ENCODE measurements at places on chromosomes 12 and 14.

- no peak for DNase-seq
These were observed 55.9 kb downstream of the CCDC92 start for GRCh38 chr12:123916729-123917128.

DNA sequence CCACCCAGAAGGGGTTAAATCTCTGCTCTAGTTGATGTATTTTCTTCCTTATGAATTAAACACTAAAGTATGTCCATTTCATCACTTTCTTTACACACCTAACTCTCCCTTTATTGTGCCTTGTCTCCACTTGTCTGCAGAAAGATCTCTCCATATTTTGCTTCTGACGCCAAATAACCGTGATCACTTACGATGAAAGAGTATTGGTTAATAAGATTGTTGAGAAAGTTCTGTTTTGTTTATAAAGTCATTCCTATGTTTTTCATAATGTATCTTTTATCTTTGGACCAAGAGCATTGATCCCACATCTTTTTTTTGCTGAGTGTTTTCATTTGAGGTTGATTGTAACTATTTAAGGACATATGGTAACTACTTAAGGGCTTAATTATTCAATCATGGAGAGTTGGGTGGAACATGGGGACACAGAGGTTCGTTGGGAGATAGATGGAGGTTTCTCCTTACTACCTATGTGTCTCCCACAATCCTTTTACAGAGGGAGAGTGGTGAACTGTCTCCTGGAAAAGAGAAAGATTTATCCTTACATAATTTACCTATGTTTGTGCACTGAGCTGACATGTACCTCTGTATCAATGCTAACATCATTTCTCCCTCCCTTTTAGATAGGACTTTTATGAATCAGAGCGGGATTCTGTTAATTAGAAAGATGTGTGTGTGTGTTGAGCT, 120.7 kb upstream of the SLC38A2 start:
- DNase-seq, result no peak

DNA sequence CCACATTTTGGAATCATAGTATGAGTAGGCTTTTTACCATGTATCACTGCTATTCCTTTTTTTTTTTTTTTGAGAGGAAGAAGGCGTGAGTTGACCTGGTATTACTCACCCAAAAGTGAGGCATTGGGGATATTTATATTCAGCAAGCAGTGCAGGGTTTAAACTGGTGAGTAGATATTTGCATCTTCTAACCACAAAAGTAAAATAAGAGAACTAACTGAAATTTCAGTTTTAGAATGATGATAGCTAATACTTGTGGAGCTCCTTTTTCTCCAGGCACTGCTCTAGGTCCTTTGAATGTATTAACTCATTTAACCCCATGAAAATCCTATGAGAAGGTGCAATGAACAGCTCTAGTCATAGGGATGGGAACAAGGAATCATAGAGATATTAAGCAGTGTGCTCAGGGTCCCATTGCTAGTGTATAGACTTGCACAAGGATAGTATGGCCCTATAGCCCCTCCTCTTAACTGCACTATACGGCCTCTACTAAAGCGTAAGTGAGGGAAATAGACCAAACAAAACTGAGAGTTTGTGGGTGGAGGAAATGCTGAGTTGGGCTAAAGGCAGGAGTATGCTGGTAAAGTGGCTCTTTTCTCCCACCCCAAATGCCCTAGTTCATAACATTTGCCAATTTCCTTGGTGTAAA, 104.3 kb upstream of the MAX start:
- no peak for DNase-seq

- peak; percentile 24 for DNase-seq
These were observed 65.9 kb downstream of the DDX51 start for GRCh38 chr12:132078190-132078589.

GRCh38 chr12:43320281-43320680, 231.7 kb downstream of the ADAMTS20 start:
- DNase-seq, result no peak

GRCh38 chr14:74504874-74505720, 11.5 kb downstream of the ISCA2 start:
- DNase-seq, result no peak

- DNase-seq, result no peak
These were observed 31.8 kb downstream of the LTBP2 start for GRCh38 chr14:74580275-74580672.

GRCh38 chr14:36227802-36228201, 51.3 kb upstream of the PTCSC3 start:
- peak; percentile 66 for DNase-seq

DNA sequence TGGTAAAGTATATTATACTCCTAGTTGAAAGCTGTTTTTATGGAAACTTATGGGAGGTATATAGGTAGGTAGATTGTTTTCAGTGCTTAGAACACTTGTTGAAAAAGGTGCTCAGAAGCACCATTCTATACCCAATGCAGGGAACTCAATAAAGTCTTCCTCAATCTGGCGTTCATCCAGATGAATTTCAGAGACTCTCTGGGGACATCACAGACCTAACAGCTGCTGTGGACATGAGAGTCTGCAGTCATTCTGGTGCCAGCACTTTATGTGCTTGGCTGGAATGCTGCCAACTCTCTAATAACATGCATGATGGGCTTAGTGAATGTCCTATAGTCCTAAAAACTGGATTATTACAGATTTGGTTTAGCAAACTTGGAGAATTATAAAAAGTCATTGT, 115.9 kb downstream of the NTN4 start:
- DNase-seq, result peak; percentile 8

DNA sequence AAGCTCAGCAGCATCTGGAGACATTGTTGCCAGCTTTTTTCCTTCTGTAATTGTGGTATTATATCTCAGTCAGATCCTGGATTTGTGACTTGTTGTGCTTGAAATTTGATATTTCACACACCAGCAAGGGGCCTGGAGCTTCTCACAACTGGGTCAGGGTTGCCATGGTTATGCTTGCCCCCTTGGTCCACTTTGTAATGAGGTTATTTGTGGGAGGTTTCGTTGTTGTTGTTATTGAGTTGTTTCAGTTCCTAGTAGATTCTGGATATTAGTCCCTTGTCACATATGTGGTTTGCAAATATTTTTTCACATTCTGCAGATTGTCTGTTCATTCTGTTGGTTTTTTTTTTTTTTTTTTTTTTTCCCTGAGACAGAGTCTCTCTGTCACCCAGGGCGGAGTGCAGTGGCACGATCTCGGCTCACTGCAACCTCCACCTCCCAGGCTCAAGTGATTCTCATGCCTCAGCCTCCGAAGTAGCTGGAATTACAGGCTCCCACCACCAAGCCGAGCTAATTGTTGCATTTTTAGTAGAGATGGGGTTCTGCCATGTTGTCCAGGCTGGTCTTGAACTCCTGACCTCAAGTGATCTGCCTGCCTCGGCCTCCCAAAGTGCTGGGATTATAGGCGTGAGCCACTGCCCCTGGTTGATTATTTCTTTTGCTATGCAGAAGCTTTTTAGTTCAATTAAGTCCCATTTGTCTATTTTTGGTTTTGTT, 80.6 kb upstream of the ETV6 start:
- DNase-seq, result no peak

DNA sequence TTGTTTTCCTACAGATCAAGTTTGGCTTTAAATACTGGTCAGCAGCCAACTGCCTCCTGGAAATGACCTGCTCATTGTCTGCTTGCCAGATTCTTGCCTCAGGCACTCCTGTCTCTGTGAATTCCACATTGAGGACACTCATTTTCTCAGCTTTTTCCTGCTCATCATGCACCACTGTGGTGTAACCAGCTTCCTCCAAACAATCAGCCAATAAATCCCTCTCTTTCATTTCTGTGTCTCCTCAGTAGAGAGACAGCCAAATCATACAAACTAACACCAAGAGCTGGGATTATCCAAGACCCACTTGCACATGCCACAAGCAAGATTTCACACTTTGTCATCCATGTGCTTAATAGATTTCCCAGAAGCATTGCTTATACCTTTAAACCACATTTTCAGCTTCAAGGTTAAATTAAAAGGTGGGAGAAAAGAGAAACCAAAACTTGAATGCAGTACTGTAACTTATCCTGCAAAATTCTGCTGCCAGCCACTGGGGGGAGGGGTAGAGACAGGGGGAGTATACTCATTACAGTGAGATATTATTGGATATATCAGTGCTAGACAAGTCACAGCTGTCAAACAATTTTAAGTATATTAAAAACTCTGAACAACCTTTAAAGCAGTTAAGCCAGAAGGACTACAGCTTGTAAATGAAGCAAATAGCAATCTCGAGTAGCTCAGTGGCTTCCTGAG, 105.0 kb downstream of the PPP2R5E start:
- no peak for DNase-seq

DNA sequence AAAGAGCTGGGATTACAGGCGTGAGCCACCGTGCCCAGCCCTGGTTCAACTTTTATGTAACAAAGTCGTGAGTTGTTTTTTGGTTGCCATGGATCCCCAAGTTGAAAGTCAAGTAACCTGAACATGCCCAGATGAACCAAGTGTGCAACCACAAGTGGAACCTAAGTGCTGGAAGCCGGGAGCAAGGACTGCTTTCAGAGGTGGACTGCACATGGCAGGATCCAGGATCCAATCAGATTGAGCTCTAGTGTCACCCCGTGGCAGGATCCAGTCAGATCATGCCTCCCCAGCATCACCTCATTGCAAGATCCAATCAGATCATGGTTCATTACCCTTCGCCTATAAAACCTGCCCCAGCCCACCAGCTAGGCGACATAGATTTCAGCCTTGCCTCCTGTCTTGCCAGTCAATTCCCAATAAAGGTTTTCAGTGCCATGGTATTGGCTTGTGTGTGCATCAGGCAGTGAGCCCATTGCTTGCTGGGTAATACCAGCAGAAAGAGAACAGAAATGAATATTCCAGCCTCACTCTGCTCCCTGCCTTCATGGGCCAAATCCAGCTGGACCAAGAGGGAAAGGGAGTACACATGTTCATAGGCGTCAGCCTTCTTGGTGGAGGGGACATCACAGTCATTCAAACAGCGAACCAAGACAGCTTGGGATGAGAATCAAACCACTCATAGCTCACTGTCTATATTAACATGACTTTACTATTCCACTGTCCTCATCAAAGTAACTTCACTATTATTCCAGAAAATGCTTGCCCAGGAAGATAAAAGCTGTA, 43.6 kb upstream of the VASH1 start:
- no peak for DNase-seq

- no peak for DNase-seq
These were observed 26.8 kb upstream of the MAP1LC3B2 start for GRCh38 chr12:116532428-116532827.

- DNase-seq, result no peak
These were observed 6.0 kb upstream of the ASB2 start for GRCh38 chr14:93982230-93983007.

DNA sequence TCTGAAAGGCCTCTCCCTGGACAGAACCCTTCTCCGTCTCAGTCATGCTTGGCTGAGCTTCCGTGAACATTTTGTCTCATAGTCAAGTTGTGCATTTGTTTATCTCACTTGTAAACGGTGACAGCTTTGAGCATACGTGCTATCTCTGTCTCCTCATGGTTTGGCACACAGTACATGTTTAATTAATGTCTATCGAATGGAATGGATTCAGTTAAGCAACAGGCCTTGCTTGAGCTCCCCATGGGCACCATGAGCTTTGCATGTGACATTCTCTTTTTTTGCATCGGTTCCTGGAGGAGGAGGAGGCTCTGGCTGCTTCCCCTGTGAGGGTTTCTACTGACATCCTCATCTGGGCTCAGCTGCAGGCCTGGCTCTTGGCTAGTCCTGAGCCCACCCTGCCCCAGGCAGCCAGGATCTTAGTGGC, 80.0 kb downstream of the PRIMA1 start:
- no peak for DNase-seq

DNA sequence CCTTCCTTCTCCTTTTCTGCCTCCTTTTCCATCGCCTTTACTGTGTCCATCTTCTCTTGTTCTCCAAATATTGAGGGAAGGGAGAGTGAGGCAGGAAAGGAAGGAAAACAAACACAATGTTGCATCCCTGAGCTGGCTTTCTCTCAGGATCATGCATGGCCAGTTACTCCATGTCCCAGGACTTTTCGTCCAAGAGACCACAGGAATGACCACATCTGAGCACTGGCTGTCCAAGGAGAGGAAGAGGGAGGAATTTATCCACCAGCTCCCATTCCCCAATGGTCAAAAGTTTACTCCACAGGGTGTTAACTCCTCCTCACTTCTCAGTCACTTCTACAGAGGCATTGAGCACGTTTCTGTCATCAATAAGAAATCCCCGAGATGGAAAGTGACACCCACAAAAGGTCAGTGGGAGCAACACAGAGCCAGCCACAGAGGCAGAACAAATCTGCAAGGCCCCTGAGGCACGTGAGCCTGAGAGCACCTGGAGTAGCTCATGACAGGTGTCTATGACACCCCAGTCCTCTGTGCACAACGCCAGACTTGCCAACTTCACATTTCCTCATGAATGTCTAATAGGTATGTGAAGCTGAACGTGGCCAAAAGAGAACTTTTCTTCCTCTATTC, 177.3 kb upstream of the NUDT4 start:
- DNase-seq, result no peak

DNA sequence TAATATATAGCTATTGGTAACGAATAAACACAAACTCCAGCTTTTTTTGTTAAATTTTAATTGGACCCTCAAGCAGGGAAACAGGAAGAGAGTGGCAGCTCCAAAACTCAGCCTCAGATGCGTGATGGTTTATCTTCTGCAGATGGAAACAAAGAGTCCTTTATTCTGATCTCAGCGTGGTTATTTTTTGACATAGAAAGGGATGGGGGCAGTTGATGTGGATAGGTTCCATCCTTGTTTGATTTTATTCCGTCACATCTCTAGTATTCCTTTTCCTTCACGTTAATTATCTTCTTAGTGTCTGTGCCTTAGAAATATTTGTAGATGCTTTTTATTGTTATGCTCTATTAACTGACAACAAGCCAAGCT, 447.6 kb upstream of the SEL1L start:
- no peak for DNase-seq

DNA sequence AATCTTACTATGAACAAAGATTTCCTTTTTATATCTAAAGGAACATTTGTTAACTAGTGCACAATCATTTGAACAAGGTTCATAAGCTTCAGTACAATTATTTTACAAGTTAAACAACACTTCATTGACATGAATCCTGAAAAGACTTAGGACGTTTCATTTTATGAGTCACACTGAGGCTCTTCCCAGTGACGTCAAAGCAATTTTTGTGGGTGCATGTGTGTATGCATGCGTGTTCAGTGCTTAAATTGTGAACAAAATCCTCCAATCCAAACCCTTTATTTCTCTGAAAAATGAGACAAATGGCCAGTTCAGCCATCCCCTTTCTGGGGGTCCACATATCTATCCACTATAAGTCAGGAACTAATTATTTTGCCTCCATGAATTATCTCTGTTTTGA, 2.9 kb downstream of the LMNTD1 start:
- no peak for DNase-seq

- no peak for DNase-seq
These were observed 1.7 kb upstream of the SELPLG start for GRCh38 chr12:108635201-108635996.

GRCh38 chr14:21529515-21529914, 3.4 kb upstream of the SALL2 start:
- DNase-seq, result no peak

DNA sequence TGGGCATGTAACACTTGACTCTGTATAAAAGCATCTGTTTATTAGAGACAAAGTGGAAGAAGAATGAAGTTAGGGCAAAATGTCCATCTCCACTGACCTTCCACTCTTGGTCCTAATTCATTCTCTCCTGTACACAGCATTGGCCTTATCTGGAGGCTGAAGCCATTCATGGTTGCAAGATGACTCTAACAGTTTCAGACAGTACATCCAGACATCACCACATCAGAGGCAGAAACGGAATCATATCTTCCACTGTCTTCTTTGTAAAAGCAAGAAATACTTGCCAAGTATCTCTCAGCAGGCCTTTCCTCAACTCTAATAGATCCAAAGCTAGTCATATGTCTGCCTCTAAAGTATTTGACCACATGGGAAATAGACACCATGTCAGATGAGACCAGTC, 41.1 kb downstream of the PTHLH start:
- DNase-seq, result no peak
